HepG2 (cell line): ENCODE measurements at places on chromosomes 1 and 21.

- DNase-seq, result no peak
These were observed at the start of gene SPRR1B for GRCh38 chr1:153030895-153031294. Gene SPRR1B, plus strand, starts transcription at chr1:153031203. Its CDS starts 1,143 bp downstream, at chr1:153032346.

DNA sequence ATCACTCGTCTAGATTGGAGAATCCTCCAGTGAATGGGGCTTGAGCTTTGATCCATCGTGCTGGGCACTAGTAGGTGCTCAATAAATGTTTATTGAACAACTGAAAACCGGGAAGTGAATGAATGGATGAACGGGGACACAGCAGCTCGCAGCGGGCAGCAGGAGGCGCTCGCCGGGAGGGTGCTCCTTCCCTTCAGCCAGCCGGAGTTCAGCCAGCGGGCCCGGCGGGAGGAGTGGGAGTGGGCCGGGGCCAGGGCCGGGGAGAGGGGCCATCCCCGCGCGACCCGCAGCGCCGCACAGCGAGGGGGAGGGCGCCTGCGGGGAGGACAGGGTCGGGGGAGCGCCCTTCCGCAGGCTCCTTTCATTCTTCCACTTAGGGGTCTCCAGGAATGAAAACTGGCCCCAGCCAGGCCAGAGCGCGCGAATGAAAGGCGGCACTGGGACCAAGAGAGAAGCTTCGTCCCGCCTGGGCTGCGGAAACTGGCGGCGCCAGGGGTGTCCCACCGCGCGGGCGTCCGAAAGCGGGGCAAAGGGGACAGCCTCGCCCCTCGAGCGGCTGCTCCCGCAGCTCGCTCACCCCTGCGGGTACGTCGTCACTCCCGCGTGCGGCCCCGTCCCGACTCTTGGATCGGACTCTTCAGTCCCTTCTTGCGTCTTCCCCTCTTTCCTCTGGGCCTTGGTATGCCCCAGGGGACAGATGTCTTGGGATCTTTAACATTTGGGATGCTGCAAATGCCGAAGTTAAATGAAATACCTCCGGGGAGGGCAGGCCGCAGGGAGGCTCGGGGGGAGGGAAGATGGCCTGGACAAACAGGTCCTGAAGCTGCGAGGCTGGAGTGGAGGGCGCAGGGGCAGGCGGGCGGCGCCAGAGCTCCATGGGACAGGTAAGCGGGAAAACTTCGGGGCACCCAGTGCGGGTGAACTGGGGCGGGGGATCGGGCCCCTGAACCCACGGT lies 3.6 kb upstream of the INAVA start:
- DNase-seq, result peak; percentile 68

- no peak for DNase-seq
These were observed 90.2 kb upstream of the VCAM1 start for GRCh38 chr1:100629391-100629790.

GRCh38 chr1:243477731-243478290 lies 222.0 kb downstream of the SDCCAG8 start:
- no peak for DNase-seq
